ENCODE measurements at places on chromosomes 16 and 17. TPM values are rescaled to one million over a fixed set of nuclear protein-coding genes. Genes with fewer than 3 reads are reported as not detected.

GRCh38 chr16:64440421-64440831 is 681.4 kb downstream of the CDH11 start:
- peak; percentile 9 for DNase-seq

DNA sequence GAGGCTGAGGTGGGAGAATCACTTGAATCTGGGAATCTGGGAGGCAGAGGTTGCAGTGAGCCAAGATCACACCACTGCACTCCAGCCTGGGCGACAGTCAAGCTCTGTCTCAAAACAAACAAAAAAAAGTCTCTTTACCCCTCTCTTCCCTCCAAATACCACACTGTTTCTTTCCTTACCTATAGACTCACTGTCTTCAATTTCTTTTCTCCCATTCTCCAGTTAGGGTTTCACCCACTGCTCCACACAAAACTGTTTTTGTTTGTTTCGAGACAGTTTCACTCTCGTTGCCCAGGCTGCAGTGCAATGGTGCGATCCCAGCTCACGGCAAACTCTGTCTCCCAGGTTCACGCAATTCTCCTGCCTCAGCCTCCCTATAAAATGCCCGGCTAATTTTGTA is 6.1 kb upstream of the CD2BP2 start:
- DNase-seq, result no peak

GRCh38 chr17:16439303-16439791 is 24.0 kb downstream of the TRPV2 start:
- DNase-seq, result no peak

DNA sequence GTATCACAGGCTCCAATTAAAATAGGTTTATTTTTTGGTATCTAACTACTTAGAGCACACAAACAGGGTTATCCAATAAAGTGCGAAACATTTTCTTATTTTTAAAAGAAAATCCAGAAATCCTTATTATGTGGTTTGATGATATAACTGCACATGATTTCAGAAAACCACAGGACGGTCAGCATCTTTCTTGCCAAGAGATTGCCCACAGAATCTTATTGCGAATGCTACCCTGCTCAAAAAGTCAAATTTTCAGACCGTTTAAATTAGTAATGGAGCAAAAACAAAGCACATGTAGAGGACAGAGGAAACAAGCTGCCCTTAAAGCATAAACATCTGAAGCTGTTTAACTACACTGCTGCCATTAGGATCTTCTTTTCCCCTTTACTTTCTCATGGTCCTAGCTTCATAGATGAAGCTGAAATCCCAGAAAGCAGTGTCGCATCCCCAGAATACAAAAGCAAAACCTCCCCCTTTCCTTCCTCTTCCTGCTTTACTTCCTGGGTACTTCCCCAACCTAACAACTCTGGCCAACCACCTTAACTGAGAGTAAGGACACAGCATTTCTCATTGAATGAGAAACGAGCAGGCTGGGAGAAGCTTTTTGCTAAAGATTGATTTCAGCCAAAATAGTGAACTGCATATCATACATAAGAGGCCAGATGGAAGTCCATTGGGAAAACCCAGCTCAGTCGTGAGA is 43.7 kb downstream of the CMTM4 start:
- no peak for DNase-seq

- no peak for DNase-seq
These were observed 90.2 kb downstream of the BCAS3 start for GRCh38 chr17:60767744-60768308.

GRCh38 chr16:89057738-89058137 is 35.9 kb upstream of the ACSF3 start:
- DNase-seq, result no peak

DNA sequence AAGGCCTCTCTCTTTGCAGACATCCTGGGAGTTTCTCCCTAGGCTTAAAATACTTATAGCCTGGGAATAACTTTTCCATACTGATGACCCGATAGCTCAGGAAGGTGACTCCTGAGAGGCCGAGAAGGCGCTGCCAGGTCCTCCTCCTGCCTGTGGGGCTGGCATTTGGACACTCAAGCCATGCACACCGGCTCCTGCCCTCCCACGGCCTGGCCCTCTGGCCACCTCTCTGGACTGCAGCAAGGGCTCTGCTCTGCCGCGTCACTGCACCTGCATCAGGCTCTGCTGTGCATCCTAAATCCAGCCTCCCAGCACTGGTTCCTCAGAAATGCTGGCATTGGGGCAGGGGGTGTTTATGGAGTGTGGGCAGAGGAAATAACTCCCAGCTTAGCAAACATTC is 14.2 kb downstream of the KCNG4 start:
- no peak for DNase-seq

DNA sequence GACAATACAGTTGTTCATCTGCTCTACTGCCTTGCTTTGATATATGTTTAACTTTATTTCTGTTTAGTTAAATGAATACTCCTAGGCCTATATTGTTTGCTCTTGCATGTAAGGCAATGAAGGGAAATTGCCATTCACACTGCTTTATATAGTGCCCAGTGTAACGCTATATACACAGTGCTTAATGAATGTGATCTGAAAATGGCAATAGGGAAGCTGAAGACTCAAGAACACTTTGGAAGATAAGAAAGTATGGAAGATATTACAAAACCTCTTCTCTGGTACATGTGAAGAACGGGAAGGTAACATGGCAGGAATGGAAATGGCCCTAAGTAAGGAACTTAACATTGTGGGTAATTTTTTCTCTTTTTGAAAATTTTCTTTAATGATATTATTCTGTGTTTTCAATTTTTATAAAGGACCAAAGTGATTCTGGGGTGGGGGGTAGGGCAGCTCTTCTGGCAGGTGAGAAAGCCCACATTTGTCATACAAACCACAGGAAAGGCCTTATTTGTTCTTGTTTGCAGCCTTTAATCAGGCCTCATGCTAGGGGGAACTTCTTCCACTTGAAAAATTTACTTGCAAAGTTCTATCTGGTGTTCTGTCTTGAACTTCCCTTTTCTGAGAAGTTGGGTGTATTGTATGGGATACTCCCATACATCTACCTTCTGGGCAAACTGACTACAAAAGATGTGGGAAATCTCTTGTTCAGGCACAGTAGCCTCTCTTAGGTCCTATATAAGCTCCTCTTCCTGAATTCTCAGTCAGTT is 100.8 kb upstream of the CORO6 start:
- DNase-seq, result no peak

DNA sequence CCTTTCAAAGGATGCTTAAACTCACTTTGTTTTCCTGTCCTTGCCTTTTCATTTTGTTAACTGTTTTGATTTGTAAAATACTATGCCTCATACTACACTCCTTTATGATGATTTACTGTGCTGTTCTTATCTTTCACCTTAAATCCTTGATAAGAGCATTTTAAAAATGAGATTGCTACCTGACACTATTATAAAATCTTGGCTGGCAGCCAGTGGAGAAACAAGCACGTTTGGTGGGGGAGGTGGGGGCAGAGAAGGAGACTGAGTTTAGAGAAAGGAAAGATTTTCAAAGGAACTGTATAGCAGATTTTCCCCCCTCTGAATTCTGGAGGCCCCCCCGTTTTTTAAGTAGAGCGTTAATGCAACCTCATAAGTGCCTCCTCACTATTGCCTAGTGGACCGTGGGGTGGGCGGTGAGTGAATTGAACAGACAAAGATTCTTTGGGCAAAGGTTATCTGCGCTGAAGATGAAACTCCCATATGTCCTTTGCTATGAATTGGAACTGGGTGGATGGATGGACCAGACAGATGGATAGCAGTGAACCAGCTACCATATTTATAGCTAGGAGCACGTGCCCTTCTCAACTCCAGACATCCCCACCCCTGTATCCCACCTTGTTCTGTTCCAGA is 200.2 kb downstream of the CCDC182 start:
- no peak for DNase-seq

DNA sequence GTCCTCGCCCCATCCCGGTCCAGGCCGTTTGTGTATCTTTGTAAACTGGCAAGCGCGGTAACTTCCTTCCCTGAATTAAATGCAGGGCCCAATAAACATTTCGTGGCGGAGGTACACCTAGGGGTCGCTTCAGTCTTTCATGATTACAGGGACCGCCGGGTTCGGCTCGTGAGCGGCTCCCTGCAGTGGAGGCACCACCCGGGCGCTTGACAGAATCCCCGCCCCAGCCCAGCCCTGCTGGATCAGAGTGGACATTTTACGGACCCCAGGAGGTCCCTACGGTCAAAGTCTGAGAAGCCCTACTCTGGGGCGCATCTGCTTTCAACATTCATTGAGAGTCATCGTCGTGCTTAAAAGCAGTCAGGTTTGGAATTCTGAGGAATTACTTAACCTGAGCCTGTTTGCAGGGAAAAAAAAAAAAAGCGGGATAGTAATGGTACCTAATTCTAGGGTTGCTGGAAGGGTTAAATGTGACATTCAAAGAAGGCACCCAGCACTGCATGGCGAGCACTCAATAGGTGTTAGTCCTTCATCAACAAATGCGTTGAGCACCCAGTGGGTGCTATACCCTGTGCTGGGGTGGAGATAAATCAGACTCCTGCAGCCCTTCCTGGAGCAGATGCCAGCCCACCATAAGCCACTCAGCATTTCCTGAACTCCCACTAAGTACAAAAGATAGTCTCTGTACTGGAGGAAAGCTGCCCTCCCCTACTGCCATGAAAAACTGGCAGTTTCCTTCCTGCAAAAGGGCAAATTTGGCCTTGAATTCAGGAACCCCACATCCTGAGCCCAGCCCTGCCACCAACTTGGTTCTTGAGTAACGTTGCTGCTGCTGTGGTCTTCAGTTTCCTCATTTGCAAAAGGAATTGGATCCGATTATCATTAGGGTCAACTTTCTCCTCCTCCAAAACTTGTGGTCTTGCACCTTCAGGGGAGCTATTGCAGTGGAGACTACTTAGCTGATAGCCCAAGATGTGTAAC is 658 bp upstream of the DUSP3 start:
- DNase-seq, result peak; percentile 58

DNA sequence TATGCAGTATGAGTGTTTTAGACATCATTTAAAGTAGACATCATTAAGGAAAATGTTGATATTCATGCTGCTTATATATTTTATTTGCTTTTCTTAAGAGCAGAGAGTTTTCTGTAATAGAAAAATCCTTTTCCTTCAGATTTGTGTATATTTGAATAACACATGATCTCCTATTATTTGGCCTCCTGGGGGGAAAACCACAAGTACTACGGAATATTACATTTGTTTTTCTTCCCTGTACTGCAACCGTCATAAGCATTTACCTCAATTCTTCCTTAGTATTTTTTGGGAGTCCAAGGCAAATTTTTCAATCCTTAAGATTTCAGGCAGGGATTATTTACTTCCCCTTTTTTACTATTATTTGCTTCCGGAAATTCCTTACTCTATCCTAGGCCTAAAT is 6.0 kb downstream of the RSPRY1 start:
- no peak for DNase-seq

GRCh38 chr17:44661835-44662234 is 5.6 kb downstream of the MEIOC start:
- DNase-seq, result no peak

DNA sequence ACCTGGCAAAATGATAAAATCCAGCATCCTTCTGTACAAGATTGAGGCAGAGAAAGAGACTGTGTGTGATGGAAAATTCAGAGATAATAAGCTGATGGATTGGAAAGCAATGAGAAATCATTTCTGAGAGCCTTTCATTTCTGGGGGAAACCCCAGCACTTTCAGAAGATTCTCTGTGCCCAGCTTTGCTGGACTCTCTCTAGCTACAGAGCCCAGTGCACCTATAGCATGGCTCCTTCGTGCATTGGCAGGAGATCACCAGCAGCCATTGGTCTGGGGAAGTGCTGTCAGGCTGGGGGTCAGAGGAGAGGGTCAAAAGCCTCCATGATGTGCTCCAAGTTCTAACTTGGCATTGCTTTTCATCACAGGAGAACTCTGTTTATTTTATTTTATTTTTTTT is 259.9 kb downstream of the SOX9 start:
- DNase-seq, result no peak

DNA sequence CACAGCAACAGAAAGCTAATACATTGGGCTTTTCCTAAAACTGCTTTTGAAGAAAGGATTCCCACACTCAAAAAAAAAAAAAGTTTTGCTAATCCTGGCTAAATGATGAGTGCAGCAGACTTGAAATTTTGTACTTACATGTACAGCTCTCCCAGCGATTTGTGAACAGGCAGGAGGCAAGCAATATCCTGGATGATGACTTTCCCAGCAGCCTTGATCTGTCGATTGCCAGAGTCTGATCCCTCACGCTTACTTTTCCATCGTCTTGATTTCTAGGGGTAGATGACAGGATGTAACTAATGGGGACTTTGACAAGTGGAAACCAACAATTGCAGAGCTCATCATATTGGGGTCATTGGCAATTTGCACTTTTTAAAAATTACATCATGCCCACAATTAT is 91.4 kb downstream of the WDR59 start:
- no peak for DNase-seq

DNA sequence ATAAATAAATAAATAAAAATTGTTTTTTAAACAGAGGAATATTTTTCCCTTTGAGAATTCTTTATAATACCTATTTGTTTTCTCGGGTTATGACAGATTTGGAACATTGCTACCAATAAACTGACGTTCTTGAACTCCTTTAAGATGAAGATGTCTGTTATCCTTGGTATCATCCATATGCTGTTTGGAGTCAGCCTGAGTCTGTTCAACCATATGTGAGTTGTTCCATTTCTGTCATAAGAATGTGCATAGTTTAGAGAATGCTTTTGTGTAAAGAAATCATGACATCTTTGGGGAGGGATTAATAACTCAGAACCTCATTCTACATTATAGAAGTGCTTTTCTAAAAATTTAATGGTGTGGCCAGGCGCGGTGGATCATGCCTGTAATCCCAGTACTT is 37.2 kb upstream of the NAGLU start:
- DNase-seq, result no peak

- DNase-seq, result peak; percentile 91
These were observed 17.8 kb upstream of the TMEM219 start for GRCh38 chr16:29943846-29944799.

- DNase-seq, result no peak
These were observed 476.8 kb upstream of the CDH11 start for GRCh38 chr16:65598621-65599020.

DNA sequence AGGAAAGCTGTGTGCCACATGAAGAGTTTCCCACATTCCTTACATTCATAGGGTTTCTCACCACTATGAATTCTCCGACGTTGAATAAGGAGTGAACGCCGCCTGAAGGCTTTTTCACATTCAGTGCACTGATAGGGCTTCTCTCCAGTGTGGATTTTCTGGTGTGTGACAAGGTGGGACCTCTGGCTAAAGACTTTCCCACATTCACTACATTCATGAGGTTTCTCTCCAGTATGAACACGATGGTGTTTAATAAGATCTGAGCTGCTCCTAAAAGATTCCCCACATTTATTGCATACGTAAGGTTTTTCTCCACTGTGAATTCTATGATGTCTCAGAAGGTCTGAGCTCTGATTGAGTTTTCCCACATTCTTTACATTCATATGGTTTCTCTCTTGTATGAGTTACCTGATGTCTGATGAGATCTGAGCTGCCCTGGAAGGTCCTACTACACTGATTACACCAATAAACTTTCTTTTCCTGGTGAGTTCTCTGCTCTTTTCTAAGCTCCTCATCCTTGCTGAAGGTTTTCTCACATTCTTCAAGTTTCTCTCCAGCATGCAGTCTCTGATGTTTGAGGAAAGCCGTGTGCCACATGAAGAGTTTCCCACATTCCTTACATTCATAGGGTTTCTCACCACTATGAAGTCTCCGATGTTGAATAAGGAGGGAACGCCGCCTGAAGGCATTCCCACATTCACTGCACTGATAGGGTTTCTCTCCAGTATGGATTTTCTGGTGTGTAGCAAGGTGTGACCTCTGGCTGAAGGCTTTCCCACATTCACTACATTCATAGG is 10.0 kb downstream of the ZNF594 start:
- no peak for DNase-seq

GNG13 gene
- not detected for total RNA-seq

TNFSF12 gene
- total RNA-seq, result 0.93 TPM

ZNF205 gene
- total RNA-seq, result 6.7 TPM

CALB2 gene
- 0.22 TPM for total RNA-seq

SLC9A5 gene
- total RNA-seq, result 0.58 TPM

TP53TG3F gene
- not detected for total RNA-seq

SULT1A3 gene
- 20.7 TPM for total RNA-seq

RNU2-1 gene
- total RNA-seq, result not detected

All from HepG2 (cell line).